CD8-positive, alpha-beta memory T cell (primary cell): ENCODE measurements at places on chromosomes 7 and 10. TPM values are rescaled to one million over a fixed set of nuclear protein-coding genes. Genes with fewer than 3 reads are reported as not detected.

MUC12 gene
- total RNA-seq, result not detected

CFAP58 gene
- total RNA-seq, result not detected

AGAP6 gene
- total RNA-seq, result 14.3 TPM

ERV3-1 gene
- 7.1 TPM for total RNA-seq

SLC4A2 gene
- 119 TPM for total RNA-seq

LIPK gene
- total RNA-seq, result not detected

ITIH5 gene
- total RNA-seq, result not detected
